ENCODE measurements at places on chromosomes 13 and 19.

DNA sequence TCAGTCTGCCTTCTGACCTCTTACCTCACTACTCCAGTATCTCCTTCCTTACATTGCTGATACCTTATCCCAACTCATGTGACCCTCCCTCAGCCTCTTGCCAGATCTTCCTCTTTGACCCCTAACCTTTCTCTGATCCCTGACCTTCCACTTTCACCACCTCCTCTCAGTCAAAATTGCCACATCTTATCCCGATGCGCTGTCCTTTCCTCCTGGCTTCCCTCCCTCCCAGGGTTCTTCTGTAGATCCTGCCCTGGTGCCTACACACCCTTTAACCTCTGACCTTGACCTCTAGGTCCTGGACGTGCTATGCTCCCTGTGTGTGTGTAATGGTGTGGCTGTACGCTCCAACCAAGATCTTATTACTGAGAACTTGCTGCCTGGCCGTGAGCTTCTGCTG lies 23.7 kb downstream of the RYR1 start:
- no peak for DNase-seq

DNA sequence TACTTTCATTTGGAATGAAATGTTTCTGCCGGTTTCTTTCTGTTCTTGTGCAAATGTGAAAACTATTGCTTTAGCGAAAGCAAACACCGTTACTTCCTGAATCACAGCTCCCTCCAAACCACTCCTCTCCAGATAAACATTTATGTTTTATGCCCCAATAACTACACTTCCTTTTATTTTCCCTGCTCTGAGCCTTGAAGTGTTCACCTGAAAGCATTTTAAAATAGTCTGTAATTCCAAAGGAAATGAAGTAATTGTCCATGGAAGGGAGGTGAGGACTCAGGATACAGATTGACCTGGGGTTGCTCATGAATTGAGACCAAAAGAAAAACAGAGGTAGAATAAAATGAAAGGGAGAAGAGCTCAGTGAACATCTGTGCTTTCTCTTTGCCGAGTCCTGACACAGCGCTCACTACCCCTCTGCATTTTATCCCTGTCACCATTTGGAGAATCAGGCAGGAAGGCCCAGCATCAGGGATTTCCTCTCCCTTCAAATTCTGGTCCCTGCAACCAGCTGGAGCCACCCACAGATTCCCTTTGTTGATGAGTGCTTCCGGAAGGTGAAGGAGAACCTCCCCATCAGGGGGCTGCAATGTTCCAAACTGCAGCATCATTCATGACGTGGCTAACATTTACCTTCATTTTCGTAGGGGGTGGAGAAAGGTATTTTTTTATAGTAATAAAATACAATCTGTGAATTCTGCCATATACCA lies 171.9 kb downstream of the ITGBL1 start:
- DNase-seq: no peak

DNA sequence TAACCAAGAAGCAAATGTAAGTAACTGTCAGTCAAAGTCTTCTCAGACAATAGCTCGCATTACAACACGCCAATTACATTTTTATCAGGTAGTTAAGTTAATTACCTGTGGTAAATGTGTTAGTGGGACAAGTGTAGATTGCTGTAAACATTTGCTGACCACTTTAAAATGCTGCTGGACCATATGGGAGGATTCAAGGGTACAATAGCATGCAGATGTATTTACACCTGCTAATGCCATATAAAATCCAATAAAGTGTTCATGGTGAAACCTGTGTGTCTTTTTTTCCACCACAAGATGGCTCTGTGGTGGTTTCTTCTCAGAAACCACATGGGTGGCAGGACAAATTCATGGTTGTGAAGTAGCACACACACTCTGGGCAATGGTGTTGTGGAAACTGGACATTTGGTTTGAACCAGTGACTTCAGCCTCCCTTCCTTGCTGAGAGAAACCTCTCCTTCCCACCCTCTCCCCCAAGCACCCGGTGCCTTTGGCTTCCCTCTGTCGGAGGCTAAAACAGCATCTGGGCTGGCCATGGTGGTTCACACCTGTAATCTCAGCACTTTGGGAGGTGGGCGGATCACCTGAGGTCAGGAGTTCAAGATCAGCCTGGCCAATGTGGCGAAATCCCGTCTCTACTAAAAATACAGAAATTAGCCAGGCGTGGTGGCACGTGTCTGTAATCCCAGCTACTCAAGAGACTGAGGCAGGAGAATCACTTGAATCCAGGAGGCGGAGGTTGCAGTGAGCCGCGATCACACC lies 18.1 kb upstream of the GTF3A start:
- no peak for DNase-seq

DNA sequence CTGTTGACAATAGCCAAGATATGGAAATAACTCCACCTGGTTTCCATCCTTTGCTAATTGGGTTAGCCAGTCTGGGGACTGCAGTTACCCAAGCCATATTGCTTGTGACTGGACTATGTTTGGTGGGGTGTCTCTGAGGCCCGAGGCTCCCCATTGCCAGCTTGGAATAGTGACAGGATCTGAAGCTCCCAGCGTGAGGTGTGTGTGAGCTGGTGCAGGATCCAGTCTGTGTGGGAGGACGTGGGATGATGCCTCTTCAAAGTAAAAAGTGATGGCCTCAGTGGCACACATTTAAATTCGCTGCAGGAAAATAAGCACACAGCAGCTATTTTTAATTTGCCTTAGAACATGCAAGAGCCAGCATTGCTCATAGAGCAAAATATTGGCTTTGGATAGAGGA lies 75.0 kb downstream of the TEX26 start:
- no peak for DNase-seq

DNA sequence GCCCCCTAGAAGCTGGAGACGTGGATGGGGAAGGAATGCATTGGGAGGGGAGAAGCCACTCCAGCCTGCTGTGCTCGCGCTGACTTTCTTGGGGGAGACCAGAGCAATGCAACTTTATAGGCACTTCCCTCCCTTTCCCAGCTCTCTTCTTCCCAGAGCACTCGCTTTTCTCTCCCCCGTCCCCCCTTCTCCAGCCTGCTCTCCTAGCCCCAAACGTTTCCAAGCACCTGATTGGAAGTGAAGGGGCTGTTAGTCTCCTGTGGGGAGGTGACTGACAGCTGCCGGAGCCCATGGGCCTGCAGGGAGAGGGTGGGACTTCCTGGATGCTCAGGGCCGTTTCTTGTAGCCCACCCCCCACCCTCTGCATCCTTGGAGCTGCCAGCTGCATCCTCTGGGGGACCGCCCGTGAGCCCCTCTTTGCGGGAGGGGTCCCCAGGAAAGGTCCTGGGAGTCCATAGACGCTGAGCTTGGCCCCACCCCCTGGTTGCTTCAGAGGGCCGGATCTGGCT lies 2.5 kb downstream of the HDGFL2 start:
- peak; percentile 21 for DNase-seq

DNA sequence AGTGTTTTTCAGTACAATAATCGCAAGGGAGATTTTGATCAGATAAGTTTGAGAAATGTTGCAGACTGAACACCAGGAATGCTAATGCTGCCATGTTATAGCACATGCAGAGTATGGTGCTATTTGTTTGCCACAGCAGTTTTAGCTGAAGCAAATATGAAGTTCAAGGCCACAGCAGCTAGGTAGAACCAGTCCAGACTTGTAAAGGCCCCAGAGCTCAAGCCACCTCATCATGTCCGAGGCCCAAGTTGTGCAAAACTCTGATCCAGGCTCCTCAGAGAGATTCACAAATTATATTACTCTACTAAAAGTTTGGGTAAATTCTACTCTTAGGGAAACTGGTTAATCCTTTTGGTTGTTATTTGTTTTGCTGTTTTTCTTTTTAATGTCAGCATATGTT lies 2702.6 kb downstream of the PCDH9 start:
- DNase-seq: no peak

DNA sequence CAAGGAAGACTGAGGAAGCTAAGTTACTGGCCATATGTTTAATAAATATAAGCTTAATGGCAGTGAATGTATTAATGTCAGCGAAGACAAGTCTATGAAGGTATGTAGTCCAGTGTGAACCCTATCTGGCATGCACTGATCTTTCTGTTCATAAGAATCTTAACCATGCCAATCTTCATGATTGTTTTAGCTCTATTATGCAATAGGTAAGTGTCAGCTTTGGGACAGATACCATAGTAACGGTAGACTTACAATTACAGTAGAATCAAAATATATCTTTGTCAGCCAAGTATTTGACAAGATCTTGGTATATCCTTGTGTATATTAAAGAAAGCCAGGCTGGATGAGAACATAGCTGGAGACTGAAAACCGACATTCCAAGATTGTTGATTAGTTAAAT lies 428.5 kb downstream of the SPRY2 start:
- DNase-seq: no peak

DNA sequence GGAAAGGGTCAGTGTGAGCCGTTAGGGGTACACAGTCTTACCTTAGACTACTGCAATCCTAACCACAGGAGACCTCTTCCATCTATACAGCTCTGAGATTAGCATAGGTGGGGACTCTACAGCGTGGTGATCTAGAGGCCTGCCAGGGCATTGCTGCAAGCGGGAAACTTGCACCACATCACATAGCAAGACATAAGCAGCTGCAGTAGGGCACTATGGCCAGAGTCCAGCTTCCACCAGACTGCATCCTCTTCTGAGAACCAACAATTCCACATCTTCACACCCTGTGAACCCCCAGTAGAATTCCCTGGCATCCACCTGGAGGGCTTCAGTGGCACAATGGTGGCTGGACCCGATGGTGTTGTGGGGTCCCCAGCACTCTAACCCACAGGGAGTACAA lies 1564.3 kb upstream of the PRR20A start:
- DNase-seq: no peak

DNA sequence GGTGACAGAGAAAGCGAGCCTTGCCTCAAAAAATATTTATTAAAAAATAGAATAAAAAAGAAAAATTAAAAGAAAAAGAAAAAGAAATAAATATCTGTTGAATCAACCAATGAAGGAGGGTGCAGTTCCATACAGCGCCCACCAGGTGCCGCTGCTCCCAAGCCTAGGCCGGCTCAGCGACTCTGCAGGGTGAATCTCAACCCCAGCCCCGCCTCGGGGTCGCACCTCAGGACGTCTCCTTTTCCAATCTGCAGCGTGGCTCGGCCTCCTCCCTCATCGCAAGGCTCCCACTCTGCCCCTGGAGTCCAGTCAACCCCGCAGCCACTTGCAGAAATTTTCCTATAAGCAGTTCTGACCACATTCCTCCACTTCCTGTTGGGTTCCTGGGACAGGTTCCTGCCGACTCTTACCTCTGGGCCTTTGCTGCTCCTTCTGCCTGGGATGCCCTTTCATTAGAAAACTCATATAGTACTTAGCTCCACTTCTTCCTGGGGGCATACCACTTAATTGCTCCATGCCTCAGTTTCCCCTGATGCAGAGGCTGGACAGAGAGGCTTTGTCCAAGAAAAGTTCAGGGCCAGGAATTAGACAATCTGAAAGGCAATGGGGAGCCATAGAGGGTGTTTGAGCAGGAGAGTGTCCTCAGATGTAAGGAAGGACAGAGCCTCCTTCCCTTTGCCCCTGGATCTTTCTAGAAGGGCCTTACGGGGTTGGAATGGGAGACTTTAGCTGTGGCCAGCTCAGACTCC lies 24.3 kb downstream of the NFILZ start:
- peak; percentile 72 for DNase-seq

GRCh38 chr19:53977991-53978731 lies 13.3 kb upstream of the CACNG6 start:
- DNase-seq: peak; percentile 50

DNA sequence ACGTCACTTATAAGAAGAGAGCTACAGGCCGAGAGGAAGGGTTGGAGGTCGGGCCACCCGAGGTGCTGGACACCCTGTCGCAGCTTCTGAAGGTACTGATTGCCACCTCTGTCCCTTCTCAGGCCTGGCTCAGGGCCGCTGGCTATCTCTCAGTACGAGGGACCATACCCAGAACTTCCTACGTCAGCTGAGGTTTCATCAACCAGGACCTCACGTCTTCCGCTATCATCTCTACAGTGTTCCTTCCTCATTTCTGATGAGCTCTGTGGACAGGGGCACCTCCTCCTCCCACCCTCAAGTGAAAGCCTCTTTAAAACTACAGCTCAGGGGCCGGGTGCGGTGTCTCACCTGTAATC lies 58.2 kb upstream of the USE1 start:
- DNase-seq: no peak

- no peak for DNase-seq
Measured at GRCh38 chr13:48251611-48252081, 18.6 kb downstream of the ITM2B start.

DNA sequence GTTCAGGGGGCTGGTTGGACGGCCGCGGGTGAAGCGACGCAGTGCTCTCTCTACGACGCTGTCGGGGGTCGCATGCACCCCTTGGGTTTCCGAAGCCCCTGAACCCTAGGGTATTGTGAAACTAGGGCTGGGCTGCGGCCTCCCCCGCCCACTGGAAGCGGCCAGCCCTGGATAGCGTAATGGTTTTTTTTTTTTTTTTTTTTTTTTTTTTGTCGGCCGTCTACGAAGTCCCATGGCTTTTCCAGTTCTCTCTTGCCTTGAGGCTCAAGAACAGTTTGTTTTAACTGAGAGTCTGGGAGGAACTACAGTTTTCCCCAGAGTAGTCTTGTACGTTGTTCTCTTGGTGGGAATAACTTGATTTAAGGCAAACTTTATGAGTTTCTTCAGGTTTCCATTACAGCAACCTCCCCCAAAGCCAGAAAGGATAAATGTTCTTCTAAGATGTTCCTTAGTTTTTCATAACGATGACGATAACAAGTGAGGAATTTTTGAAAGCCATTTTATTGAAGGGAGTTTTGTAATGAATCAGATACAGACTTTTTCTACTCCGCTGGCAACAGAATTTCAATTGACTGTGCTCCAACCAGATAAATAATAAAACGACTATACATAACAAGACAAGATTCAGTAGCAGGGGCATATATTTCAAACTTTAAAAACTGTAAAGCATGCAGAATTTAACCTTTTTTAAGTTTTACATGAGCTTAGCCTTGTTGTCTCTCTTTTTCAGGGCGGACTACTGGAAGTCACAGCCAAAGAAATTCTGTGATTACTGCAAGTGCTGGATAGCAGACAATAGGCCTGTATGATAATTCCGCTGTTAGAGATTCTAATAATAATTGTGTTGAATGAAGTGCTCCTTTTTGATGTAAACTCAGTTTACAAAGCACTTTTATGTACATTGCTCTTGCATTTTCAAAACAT lies 867 bp downstream of the WBP4 start:
- DNase-seq: no peak

Data from stimulated activated CD4-positive, alpha-beta T cell treated with anti-CD3 and anti-CD28 coated beads, Interleukin-4, amount 100 ng/mL, for 1 hour (primary cell).